Head of caudate nucleus (tissue), 42 donors: ENCODE measurements at places on chromosomes 11 and 22.

- no peak for DNase-seq
Observed at GRCh38 chr11:126318574-126319373, 14.9 kb downstream of the DCPS start.

GRCh38 chr11:73409431-73409830 is 33.2 kb downstream of the RELT start:
- no peak for DNase-seq

- DNase-seq = no peak
Observed at GRCh38 chr22:49505337-49506009, 322.2 kb downstream of the BRD1 start.

- DNase-seq = no peak
Observed at GRCh38 chr22:32331918-32332725, 25.5 kb upstream of the RFPL3 start.

DNA sequence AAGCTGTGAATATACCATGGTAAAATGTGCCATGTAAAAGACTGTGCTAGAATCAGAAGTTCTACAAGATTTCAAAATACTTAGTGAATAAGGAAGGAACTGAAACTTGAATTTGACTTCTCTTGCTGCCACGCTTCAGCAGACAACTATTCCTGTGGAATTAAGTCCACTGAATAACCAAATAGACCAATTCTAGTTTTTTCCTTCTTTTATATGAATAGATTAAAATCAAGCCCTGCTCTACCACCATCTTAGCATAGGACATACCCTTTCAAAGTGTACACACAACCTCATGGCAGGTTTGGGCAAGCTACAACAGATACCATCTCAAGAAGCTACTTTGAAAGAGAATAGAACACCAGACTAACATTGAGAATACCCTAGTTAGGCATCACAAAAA is 23.4 kb upstream of the CLNS1A start:
- no peak for DNase-seq

- DNase-seq = peak; percentile 74
Observed at GRCh38 chr11:86672007-86672621, at the start of gene ME3. TSS of gene ME3 (minus strand) at chr11:86672616.

DNA sequence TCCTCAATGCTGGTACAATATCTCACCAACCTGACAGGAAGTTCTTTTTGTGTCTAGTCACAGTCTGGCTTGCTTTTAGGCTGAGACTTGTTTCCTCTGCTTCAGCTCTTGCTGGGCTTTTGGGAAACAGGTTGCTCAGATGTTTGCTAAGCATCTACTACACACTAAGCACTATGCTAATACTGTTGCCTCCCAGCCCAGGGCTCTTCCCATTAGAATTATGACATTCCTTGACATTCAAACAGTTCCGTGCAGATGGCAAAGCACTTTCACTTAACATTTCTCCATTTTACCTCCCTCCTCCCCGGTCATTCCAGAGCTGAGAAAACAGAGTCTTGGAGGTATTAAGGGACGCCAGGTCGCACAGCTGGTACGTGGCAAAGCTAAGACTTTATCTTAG is 200.7 kb upstream of the TBCEL start:
- no peak for DNase-seq

DNA sequence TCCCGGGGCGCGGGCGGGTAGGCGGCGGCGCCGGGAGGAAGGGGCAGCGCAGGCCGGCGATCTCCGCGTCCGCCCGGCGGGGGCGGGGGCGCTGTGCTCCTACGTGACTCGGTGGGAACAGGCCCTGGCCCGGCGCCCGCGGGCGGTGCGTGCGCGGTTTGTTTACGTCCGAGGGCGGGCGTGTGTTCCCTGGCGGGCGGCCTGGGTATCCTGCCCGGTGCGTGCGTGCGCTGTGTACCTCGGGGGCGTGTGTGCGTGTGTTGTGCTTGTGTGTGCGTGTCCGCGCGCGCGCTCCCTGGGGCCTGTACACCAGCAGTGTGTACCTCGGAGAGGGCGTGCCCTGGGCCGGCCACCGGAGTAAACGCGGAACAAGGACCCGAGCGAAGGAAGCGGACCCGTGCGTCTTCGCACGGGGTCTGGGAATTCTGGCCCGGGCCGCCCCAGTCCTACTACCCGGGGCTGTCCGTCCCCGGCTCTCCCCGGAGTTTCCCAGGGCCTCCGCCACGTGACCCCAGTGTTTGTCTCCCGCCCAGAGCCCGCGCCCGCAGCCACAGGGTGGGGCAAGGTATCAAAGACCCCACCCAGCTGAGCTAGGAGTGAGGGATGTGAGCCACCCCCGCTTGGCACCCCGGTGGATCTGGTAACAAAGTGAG is 769 bp downstream of the MAFF start:
- DNase-seq = peak; percentile 69

DNA sequence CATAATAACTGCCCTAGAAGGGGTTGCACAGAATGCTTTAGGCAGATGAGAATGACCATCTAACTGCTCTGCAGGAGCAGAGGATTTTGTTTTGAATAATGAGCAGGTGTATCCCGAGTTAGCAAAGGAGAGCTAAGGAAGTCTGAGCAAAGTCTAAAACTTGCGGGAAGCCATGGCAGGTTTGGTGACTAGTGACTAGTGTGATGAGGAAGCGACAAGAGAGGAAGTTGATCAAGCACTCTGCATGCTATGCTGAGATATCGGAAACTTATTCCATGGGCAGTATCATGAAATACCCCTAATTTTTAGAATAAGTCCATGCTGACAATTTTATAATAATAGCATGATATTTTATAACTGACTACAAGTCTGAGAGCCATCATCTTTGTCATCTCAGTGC is 12.9 kb downstream of the OLFML1 start:
- no peak for DNase-seq

- no peak for DNase-seq
Observed at GRCh38 chr11:6300325-6300724, 20.0 kb downstream of the CAVIN3 start.

GRCh38 chr11:69392104-69392653 is 89.3 kb upstream of the LINC01488 start:
- DNase-seq = no peak

GRCh38 chr22:33247758-33248157 is 189.6 kb upstream of the SYN3 start:
- DNase-seq = no peak

- no peak for DNase-seq
Observed at GRCh38 chr22:50469377-50470305, 5.2 kb downstream of the SBF1 start.
